ENCODE measurements at places on chromosomes 3 and 15.

DNA sequence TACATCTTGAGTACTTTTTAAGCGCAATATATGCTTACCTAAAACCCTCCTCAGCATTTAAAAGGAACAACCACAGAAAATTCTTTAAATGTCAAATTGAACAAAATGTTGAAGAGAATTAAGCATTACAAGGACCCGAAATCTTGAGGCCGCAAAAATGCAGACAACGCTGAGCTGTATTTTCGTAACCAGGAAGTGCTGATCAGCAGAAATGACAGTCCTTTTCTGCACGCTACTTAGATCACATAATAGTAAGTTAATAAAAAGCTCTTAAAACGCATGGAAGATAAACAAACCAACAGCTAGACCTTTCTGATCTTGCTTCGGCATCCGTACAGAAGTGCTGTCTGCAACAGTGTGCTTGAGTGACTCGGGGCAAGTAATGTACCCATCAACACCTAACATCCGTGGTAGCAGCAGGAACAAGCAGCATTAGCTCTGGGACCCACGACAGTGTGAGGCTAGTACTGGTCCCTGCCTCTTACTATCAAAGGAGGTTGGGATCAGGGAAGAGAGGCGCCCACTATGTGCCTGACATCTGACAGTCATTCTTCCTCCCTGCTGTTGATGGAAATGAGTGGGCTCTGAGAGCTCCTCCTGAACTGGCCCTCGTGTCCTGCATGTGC, 1.8 kb upstream of the SSUH2 start:
- no peak for DNase-seq

DNA sequence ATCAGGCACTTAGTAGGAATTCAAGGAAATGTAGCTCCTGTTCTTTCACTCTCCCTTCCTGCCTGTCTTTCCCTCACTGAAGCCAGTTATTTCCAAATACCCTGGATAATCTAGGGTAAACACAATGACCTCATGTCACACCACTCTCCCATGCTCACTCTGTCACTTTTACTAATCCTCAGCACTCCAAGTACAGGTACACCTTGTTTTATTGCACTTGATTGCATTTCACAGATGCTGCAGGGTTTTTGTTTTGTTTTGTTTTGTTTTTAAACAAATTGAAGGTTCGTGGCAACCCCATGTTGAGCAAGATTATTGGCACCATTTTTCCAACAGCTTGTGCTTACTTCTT, 40.8 kb downstream of the PPM1L start:
- no peak for DNase-seq

GRCh38 chr3:31172336-31172735, 277.9 kb upstream of the GADL1 start:
- DNase-seq, result no peak

- no peak for DNase-seq
Measured at GRCh38 chr3:24052446-24052845, 107.4 kb downstream of the NR1D2 start.

GRCh38 chr3:177781686-177782161, 584.4 kb upstream of the TBL1XR1 start:
- DNase-seq, result no peak

All from activated CD4-positive, CD25-positive, alpha-beta regulatory T cell (primary cell).